ENCODE measurements at places on chromosomes 1 and 21. TPM values are rescaled to one million over a fixed set of nuclear protein-coding genes. Genes with fewer than 3 reads are reported as not detected.

- no peak overlapping the region for H3K27ac ChIP-seq
- H3K4me3 ChIP-seq: no peak overlapping the region
- H3K36me3 ChIP-seq: no peaks in the 10 kb centered on the region
- H3K4me1 ChIP-seq: no peaks in the 10 kb centered on the region
- no peaks in the 10 kb centered on the region for H3K27me3 ChIP-seq
- DNase-seq: no peak
These were observed 67.2 kb upstream of the FOXD3 start for GRCh38 chr1:63255153-63255552.

DNA sequence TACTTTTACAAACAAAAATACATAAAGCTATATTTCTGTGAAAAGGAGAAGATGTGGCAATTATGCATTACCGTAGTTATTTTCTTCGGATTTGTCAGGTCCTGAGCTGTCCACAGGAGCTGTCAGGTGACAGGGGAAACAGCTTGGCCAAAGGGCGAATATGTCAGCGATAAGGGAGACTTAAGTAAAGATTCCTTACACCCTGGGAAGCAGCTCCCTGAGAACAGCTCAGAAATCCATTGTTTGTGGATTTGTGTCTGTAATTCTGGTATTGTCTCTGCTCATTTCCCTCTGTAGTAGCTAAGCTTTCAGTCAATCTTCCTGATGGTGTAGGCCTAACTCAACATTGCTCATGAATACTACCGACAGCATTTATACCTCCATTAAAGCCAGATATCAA lies 7.1 kb upstream of the CD34 start:
- H3K4me1 ChIP-seq: peaks cover 7% of the 10 kb centered on the region
- H3K27me3 ChIP-seq: peaks cover 20% of the 10 kb centered on the region
- no peak overlapping the region for H3K4me3 ChIP-seq
- no peak for DNase-seq
- H3K36me3 ChIP-seq: no peaks in the 10 kb centered on the region

DNA sequence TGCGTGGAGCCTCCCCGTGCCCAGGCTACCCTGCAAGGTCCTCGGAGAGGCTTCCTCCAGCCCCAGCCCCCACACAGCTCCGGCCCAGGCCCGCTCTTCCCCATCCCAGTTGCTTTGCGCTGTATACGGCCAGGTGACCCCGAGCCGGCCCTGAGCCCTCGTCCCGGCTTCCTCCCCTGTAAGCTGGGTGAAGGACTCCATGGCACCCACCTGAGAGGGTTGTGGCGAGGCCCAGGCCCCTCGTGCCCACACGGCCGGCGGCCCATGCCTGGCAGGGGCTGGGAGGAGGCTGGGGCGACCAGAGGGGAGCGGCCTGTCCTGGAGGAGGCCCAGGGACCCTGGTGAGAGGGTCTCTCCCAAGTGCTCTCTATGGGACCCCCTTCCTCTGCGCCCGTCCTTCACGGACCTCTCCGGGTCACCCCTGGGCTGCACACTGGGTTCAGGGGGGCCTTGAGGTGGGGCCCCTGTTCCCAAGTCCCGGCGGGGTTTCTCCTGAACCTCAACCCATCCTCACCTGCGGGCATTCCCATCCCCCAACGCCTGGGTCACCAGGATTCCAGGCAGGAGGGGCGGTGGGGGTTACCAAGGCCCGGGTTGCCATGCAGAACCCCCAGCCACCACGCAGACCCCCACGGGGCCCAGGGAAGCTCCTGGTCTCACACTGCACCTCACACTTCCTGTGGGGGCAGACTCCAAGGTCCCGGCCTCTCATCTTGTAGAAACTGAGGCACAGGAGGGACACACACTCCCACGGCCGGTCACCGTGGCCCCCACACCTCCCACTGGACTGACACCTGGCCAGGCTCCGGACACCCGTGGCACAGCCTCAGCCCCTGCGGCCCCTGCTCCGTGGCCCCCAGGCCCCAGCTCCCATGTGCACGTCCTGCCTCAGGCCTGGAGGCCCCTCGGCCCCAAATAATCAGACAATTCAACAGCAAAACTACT lies 25.2 kb downstream of the COL6A1 start:
- no peak for DNase-seq
- peaks cover 2% of the 10 kb centered on the region for H3K4me1 ChIP-seq
- H3K4me3 ChIP-seq: no peak overlapping the region

DNA sequence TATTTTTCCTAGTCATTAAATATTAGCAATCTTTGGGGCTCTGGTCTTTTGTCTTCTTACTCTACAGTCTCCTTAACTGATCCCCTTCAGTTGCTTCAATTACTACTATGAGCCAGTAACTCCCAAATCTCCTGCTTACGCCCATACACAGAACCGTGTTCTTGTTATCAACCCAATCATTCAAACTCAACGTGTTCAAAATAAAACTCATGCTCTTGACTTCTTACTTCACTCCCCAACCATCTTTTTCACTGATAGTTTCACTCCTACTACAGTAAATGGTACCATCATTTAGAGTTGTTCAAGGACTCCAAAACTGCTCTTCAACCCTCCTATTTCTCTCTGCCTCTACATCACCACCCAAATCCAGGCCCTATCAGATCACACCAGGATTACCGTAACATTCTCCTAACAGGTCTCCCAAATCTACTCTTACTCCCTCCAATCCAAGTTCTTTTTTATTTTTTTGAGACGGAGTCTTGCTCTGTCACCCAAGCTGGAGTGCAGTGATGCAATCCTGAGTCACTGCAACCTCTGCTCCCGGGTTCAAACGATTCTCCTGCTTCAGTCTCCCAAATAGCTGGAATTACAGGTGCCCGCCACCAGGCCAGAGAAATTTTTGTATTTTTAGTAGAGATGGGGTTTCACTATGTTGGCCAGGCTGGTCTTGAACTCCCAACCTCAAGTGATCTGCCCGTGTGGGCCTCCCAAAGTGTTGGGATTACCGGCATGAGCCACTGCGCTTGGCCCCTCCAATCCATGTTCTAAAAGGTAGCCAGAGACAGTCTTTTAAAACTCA lies 3.0 kb downstream of the YARS1 start:
- H3K4me1 ChIP-seq: peaks cover 43% of the 10 kb centered on the region
- no peak overlapping the region for H3K27ac ChIP-seq
- no peaks in the 10 kb centered on the region for H3K27me3 ChIP-seq

Gene SPRR1B
- not detected for total RNA-seq

GRCh38 chr1:65343286-65343685 lies 33.9 kb downstream of the DNAJC6 start:
- DNase-seq: no peak
- H3K27ac ChIP-seq: no peak overlapping the region
- no peaks in the 10 kb centered on the region for H3K27me3 ChIP-seq
- H3K36me3 ChIP-seq: no peaks in the 10 kb centered on the region

Gene FLVCR1
- 31.4 TPM for total RNA-seq

DNA sequence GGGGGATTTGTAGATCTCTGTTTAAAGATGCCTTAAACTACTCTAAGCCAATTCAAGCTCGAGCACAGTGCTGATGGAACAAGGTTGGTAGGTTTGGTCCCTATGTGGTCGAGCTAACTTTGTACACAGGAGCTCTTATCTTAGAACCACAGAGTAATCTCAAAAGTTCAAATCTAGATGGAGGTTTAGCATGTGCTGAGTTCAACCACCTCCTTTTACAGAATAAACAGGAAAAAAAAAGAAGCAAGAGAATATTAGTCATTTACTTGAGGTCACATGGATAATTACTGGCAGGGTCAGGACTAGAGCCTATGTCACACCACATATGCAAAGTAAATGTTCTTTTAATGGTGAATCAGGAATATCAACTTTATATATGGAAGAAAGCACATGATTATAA lies 86.2 kb downstream of the DTL start:
- H3K4me3 ChIP-seq: no peak overlapping the region
- no peak overlapping the region for H3K27ac ChIP-seq

GRCh38 chr1:232915212-232915611 lies 35.2 kb upstream of the NTPCR start:
- no peak overlapping the region for H3K4me3 ChIP-seq
- no peak overlapping the region for H3K27ac ChIP-seq
- no peaks in the 10 kb centered on the region for H3K4me1 ChIP-seq
- peaks cover 1% of the 10 kb centered on the region for H3K36me3 ChIP-seq
- no peak for DNase-seq

Gene ZBTB7B
- total RNA-seq: 29.9 TPM
